H7 (cell line): ENCODE measurements at places on chromosomes 11 and 22.

DNA sequence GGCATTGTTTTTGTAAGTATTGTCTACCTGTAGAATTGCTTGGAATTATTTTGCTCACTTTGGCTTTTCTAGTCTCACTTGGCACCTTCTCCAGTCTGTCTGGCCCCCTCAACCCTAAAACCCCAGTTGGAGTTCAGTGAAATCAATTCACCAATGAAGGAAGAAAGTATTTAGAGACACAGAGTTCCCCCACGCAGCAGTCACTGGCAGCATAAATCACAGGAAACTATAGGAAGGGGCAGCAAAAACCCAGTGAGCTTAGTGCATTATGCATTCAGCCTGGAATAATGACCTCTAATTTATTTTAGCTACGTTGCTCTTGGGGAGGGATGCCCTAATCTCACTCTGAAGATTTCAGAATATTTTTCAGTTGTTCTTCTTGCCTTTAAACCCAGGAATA is 204.7 kb upstream of the BLID start:
- no peak for DNase-seq

DNA sequence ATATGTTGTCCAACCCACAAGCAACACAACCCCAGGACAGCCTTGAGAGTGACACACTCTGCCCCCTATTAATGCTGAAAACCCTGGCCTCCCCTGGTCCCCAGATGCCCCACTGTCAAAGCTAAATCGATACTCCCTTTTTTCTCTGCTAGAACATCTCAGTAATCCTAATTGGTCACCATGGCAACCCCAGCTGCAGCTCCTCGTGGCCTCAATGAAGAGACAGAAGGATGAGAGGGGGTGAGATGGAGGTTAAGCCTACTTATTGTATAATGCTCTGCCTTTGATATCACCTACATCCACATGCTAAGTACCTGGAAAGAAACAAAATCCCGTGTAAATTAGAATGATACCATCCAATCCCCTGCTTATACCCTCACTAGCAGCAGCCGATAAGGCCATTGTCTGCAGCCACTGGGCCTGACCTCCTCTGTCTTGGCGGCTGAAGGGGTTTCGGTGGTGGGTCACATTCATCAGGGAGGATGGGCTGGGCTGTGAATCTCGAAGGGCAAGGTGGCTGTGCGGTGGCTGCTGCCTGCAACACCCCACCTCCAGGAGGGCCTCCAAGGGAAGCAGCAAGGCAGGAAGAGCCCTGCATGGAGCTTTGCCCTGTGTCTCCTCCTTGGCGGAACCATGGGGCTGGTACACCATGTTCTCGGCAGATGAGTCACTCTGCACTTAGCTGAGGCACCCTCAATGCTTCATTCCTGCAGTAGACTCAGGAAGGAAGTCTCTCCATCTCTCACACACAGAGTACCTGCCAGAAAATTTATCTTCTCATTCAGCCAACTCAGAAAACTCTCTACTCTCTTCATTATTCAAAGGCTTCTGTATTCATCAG is 399.5 kb downstream of the BUD13 start:
- DNase-seq: no peak

DNA sequence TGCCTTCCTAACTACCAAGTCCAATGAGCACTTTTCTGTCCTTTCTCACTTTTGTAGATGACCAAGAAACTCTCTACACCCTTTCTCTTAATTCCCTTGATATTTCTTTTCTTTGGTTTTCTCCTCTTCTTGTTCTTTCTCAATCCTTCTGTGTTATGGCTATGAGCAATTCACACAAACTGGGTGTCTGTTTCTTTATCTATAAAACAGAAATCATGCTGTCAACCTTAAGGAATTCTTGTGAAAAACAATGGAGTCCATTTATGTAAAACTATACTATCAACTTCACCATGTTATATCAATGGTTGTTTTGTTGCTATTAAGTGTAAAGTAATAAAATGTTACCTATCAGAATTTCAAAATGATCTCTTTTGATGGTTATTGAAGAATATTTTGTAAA is 7.2 kb downstream of the MTNR1B start:
- DNase-seq: no peak

- no peak for DNase-seq
These were observed 924.6 kb upstream of the FAT3 start for GRCh38 chr11:91299980-91300379.

GRCh38 chr22:30921108-30921507 is 47.5 kb downstream of the MORC2 start:
- no peak for DNase-seq

GRCh38 chr11:92440701-92441442 is 216.3 kb downstream of the FAT3 start:
- no peak for DNase-seq

DNA sequence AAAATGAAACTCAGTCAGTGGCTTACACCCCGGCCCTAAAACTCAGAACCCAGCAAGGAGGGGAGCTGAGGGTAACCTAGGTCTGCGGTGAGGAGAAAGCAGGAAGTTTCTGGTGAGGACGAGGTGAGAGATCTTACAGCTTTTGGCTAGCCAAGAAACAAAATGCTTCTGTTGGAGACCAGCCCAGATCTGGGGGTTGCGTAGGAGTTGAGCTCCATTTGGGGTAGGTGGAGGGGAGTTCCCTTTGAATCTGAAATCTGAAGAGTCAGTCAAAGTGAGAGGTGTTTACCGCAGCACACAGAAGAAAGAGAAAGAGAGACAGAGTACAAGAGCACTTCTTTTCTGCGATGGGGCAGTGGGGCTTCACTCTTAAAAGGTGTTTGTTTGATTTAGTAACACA is 29.6 kb downstream of the EHF start:
- DNase-seq: no peak
